Suprapubic skin (tissue), 4 donors: ENCODE measurements at places on chromosomes 13 and 19.

DNA sequence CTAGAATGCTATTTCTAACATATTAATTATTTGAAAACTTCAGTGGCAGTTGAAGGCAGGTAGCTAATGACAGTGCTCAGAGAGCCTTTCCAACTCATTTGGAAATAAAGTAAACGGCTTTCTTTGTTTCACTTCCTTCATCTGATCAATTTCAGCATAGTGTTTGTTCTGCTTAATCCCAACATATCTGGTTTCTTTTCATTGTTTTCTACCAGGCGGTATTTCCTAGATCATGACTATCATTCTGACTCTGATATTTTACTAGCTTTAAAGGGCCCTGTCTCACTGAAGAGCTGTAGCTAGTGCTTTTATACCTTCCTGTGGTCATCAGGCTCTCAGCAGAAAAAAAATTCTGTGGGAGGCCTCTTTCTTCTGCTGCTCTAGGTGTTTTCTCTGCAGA, 178.6 kb downstream of the RBM26 start:
- no peak for DNase-seq

GRCh38 chr19:6101291-6101825, 8.9 kb downstream of the RFX2 start:
- no peak for DNase-seq

DNA sequence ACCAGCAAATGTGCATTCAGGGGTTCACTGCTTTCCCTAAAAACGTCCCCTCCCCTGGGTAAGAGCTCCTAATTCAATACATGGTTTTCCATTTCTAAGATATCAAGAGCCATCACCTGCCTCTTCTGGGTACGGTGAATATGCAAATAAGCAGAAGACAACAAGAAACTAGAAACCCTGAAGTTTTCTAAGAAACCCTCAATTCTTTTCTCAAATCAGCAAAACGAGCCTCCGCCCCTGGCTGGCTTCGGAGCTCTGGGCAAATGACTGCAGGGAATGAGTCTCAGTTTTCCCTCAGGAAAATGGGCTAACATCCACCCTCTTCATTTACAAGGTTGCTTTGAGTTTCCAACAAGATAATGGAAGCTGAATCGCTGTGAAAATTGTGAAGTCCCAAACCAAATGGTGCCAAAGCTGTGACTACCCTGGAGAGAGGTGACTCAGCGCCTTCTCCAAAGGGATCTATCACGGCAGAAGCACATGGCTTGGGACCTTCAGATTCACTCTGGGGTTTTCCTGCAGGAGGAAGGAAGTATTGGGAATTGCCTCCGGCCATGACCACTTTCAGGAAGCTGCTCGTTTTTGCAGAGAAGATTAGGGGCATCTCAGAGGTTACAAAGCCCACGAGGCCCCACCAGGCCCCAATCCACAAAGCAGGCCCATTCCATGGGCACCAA, 26.6 kb downstream of the KLF2 start:
- DNase-seq: no peak

- DNase-seq: no peak
Measured at GRCh38 chr19:27974082-27974513, 1238.9 kb downstream of the UQCRFS1 start.

- DNase-seq: no peak
Measured at GRCh38 chr19:27815985-27816384, 1397.0 kb downstream of the UQCRFS1 start.

DNA sequence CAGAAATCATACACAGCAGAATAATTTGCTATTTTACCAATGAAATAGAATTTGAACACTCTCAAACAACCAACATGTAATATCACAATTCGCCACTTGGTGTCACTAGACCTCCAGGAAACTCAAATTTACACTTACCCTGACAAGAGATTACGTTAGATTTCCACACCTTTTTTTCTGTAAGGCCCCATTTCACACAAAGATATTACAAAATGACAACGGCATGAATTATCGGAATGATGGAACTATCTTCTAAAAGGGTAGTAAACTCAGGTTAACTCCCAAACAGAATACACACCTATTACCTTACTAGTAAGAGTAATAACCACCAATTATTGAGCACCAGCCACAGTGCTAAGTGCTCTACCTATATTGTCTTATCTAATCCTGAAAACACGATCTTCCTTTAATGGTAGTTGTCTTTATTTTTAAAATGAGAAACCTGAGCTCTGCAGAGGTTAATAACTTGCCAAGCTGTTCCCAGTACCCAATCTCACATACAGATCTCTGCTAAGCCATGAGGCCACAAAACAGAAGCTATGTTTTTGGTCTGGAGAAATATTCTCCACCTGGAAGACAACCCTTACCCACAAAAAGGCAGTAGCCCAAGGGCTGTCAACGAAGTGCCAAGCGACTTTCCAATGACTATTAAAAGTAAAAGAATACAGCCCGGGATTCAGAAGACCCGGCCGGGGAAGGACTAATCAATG, 152.4 kb downstream of the DCLK1 start:
- no peak for DNase-seq

DNA sequence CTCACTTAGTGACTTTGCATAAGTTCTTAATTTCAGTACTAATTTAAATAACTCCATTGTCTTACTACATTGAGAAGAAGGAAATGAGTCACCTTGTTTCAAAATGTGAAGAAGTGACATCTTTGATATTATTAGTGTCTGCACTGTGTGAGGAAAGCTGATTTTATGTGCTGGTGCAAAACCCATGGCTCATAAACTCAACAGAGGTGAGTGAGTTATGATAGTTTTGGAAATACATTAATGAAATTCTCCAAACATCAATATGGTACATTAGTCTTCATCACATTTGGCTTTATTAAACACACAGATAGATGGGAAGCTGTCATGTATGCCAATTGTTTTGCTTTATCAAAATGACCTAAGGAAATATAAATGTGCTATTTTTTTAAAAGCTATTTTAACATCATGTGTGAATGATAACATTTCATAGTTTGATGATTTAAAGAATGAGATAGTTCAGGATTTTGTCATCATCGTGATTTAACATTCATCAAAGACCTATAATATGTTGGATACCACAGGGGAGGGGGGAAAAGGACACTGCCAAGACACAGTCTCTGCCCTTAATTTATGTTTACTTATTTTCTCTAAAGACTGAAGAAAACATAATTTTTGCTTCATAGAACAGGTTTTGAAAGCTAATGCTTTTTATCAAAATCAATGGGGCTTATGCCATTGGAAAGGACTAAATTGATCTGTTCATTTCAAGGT, 902.3 kb upstream of the SLITRK1 start:
- no peak for DNase-seq

DNA sequence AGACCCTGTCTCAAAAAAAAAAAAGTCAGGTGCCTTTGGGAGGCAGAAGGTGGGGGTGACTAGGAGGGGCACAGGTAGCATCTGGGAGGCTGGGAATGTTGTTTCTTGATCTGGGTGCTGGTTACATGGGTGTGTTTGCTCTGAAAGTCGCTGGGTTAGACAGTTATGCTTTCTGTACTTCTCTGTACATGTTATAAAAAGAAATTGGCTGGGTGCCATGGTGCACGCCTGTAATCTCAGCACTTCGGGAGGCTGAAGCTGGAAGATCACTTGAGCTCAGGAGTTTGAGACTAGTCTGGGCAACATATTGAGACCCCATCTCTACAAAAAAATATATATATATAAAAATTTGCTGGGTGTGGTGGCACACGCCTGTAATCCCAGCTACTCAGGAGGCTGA, 15.1 kb downstream of the NOSIP start:
- DNase-seq: no peak

- DNase-seq: no peak
Measured at GRCh38 chr19:20365146-20365545, 198.1 kb downstream of the ZNF486 start.

- DNase-seq: no peak
Measured at GRCh38 chr19:6586056-6586455, 4.9 kb downstream of the CD70 start.

DNA sequence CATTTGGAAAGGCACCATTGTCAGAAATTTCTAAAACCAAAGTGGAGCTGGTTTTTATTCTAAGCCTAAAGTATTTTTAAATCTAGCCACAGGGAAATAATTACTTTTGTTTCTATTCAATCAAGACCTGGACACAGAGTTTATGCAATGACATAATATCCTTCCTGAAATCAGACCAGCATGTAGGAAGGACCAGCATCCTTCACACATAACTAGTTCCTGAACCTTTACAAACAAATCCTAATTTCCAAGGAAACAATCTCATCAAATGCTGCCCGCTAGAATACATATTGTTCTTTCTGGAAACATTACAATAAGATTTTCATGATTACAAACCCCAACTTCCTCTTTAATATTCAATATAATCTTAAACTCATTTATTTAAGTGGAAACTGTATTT, 1.5 kb downstream of the STARD13 start:
- no peak for DNase-seq

GRCh38 chr19:18503337-18503970, 18.4 kb downstream of the ELL start:
- no peak for DNase-seq

- no peak for DNase-seq
Measured at GRCh38 chr19:4673726-4674125, 3.6 kb upstream of the MYDGF start.

- no peak for DNase-seq
Measured at GRCh38 chr13:106101201-106101600, 434.3 kb downstream of the EFNB2 start.

DNA sequence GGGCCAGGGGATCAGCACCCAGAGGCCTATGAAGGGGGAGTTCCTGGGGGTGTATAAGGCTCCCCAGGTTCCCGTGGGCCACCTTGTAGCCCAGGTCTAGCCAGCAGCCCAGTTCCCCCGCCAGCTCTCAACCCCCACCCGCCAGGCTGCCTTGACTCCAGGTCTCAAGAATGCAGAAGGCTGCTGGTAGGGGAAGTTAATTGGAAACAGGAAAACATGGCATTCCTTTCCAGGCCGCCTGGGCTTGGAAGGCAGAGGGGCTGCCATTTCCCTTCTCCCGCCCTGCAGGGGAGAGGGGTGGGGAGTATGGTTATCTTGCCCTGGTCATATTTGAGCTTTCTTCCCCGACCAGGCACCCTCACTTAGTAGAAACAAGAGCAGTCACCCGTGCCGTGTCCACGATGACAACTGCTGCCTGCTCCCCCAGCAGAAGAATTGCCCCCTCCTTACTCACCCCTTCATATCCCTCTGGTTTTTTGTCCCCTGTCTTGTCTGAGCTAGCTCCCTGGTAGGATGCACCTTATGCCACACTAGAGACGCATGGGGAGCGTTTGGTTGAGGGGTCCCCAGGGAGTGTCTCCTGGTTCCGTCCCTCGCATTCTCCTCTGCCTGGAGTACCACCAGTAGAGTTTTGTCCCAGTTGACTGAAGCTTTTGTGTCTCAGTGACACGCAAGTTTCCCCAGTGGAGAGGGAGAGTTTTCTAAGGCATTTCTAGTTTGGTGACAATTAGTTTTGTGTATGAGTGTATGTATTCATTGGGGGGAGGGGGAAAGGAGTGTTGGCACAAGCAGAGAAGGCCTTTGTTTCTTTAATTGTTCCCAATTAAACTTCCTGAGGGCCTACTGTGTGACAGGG, 4.5 kb downstream of the BICRA start:
- no peak for DNase-seq

- no peak for DNase-seq
Measured at GRCh38 chr13:97108530-97108900, 113.6 kb upstream of the MBNL2 start.

DNA sequence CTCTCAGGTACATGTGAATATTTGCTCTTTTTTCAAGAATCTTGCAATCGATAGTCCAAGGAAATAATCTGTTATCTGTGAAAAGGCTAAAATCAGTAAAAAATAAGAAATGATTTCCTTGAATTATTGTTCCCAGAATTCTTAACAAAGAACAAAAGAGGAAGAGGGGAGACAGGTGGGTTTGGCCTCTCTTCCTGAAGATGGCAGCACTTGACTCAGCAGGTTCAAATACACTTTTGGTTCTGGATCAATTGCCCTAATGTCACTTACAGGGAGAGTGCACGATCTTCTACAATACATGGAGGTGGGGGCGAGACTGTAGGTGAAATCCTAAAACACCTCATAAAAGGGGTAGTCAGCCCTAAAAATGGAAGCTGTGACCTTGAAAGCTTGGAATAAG, 358.7 kb downstream of the IRS2 start:
- no peak for DNase-seq

GRCh38 chr13:45468635-45469034, 3.9 kb downstream of the COG3 start:
- no peak for DNase-seq

DNA sequence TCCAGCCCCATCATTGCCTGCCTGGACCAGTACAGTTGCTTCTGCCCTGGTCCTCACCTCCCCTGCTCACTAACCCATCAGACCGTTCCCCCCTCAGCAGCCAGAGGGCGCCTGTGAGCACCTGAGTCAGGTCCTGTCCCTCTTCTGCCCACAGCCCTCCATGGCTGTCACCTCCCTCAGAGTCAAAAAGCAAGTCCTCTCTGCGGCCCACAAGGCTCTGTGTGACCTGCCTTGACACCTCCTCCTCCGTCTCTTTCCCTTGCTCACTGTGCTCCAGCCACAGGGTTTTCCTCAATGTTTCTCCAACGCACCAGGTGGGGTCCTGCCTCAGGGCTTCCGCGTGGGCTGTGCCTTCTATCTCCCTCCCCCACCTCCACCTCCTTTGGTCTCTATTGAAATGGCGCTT, 29.4 kb upstream of the PTPRS start:
- no peak for DNase-seq

DNA sequence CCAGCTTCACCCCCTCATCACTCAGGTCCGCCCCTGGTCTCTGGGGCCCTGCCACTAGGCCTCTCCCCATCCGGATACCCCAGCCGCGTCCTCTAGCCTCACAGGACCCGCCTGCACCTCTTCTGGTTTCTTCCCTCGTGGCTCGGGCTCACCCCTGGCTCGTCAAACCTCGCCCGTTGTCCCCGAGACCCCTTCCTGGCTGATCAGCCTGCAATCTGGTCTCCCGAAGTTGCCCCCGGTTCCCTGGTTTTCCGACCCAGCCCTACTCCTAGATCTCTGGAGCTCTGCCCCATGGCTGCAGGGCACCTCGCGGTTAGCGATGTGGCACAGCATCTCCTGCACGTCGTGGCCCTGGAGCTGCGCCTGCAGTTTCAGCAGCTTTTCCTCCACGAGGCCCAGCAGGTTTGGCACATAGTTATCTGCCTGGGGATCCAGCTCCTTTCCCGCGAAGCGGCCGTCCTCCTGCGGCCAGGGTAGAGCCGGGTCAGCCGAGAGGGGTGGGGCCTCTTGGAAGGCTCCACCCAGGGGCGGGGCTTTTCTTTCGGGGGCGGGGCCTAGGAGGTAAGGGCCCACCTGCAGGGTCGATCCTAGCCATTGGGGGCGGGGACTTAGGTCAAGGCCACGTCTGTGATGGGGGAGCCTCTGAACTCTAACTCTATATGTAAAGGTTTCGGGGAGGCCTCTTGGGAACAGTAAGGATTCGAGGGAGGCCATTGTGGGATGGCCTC, 2.4 kb upstream of the RGL3 start:
- no peak for DNase-seq

- no peak for DNase-seq
Measured at GRCh38 chr13:19766591-19766990, 16.2 kb downstream of the PSPC1 start.

- DNase-seq: peak; percentile 70
Measured at GRCh38 chr19:4369888-4370260, 26.5 kb downstream of the MPND start.

- DNase-seq: no peak
Measured at GRCh38 chr13:102240110-102240509, 161.7 kb downstream of the FGF14 start.

- DNase-seq: no peak
Measured at GRCh38 chr13:98915563-98915962, 62.3 kb downstream of the DOCK9 start.

GRCh38 chr19:4914736-4915501, 5.6 kb downstream of the UHRF1 start:
- no peak for DNase-seq

GRCh38 chr19:19379527-19379926, 25.9 kb upstream of the GATAD2A start:
- no peak for DNase-seq
